M059J (cell line): ENCODE measurements at places on chromosomes 12 and 14.

GRCh38 chr12:123442774-123443173, 6.3 kb upstream of the RILPL2 start:
- no peak for DNase-seq

GRCh38 chr14:68544081-68544892, 248.6 kb downstream of the ZFP36L1 start:
- peak; percentile 94 for DNase-seq

- DNase-seq = peak; percentile 31
These were observed 342.7 kb downstream of the CACNA1C start for GRCh38 chr12:2395354-2395977.

DNA sequence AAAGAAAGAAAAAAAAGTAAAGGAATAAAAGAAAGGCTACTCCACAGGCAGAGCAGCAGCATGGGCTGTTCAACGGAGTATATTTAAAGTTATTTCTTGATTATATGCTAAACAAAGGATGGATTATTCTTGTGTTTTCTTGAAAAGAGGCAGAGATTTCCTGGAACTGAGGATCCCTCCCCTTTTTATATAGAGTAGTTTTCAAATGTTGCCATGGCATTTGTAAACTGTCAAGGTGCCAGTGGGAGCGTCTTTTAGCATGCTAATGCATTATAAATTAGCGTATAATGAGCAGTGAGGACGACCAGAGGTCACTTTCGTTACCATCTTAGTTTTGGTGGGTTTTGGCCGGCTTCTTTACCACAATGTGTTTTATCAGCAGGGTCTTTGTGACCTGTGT, 383.0 kb downstream of the PCNX1 start:
- peak; percentile 28 for DNase-seq

- peak; percentile 25 for DNase-seq
These were observed 97.9 kb downstream of the RERGL start for GRCh38 chr12:17992002-17992656.
